ENCODE measurements at places on chromosomes 4 and X. TPM values are rescaled to one million over a fixed set of nuclear protein-coding genes. Genes with fewer than 3 reads are reported as not detected.

The EDA gene
- 2.6 TPM for total RNA-seq

The HERC5 gene
- total RNA-seq = 0.54 TPM

The TMPRSS11D gene
- not detected for total RNA-seq

The TMEM271 gene
- 3.6 TPM for total RNA-seq

The FDCSP gene
- not detected for total RNA-seq

All from A673 (cell line).